ENCODE measurements at places on chromosomes 1 and 21.
A peak's percentile ranks its signal among the peaks of the same experiment; 100 is the strongest.

GRCh38 chr1:118147522-118147921 is 37.5 kb downstream of the SPAG17 start:
- peak; percentile 43 for DNase-seq

DNA sequence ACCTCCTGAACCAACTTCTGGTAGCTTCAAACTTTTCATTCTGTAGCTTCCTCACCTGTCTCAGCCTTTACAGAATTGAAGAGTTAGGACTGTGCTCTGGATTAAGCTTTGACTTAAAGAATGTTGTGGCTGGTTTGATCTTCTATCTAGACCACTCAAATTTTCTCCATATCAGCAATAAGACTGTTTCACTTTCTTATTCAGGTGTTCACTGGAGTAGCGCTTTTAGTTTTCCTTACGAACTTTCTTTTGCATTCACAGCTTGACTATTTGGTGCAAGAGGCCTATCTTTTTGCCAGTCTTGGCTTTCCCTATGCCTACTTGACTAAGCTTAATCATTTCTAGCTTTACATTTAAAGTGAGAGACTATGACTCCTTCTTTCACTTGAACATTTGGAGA is 31.5 kb downstream of the FGGY start:
- DNase-seq: no peak

- DNase-seq: no peak
These were observed 480.5 kb downstream of the MATN1 start for GRCh38 chr1:30242722-30243457.

DNA sequence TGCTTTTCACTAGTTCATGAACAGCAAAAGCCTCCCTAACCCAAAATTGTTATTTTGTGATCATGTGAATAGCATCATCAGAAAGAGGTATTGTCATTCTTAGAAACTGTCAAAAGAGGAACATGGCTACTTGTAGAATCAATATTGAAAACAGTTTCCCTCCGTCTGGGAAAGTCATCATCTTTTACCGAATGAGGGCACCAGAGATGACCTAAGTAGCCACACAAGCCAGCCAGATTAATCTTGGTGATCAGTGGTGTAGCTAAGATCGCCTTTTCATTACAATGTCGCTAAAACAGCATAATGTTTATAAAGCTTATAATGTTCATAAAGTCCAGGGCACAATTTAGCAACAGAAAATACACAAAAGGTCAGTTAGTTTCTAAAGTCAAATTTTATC is 136.1 kb downstream of the SIPA1L2 start:
- DNase-seq: no peak

GRCh38 chr1:32125313-32125712 is 17.5 kb downstream of the KPNA6 start:
- DNase-seq: no peak

- no peak for DNase-seq
These were observed 138.1 kb downstream of the ELAVL4 start for GRCh38 chr1:50246869-50247268.

- DNase-seq: no peak
These were observed 2.9 kb upstream of the CD46 start for GRCh38 chr1:207748737-207749528.

Data from HFF-Myc (cell line).